ENCODE measurements at places on chromosomes 7 and 10.

- no peak for DNase-seq
Measured at GRCh38 chr10:46171661-46172060, 115.1 kb upstream of the ANTXRL start.

GRCh38 chr7:91416155-91416865 is 152.1 kb downstream of the FZD1 start:
- DNase-seq = no peak

- no peak for DNase-seq
Measured at GRCh38 chr7:3989723-3990122, 688.7 kb downstream of the SDK1 start.

DNA sequence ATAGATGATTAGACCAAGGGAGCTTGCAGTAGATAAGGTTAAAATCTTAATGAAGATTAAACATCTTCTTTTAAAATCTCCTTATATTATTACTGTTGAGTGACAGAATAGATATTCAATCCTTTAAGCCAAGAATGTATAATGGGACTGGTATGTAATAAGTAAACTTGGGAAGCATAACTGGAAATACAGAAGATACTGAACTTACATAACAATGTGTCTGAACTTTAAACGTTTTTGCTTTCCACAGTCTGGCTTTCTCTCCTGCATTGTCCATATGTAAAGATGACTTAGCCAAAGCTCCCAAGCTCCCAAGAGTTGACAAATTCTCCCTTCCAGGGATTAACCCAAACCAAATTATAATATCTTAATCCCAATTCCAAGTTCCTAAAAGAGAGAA is 129.8 kb downstream of the KCND2 start:
- DNase-seq = no peak

DNA sequence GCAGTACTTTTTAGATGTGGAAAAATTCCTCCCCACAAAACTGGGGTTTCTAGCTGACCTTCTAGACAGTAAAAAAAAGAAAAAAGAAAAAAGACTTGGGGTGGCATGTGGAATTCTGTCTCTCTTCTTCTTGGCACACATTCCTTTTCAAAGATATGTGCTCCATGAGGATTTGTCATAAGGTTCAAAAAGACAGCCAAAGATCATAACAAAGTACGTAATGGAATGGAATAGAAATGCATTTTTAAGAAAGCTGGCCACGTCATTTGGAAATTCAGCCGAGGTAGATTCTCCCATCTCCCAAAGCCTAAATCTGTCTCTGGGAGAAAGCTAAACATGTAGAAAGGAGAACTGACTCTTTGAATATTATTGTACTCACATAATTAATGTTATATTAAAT is 381.3 kb upstream of the NFE2L3 start:
- no peak for DNase-seq

DNA sequence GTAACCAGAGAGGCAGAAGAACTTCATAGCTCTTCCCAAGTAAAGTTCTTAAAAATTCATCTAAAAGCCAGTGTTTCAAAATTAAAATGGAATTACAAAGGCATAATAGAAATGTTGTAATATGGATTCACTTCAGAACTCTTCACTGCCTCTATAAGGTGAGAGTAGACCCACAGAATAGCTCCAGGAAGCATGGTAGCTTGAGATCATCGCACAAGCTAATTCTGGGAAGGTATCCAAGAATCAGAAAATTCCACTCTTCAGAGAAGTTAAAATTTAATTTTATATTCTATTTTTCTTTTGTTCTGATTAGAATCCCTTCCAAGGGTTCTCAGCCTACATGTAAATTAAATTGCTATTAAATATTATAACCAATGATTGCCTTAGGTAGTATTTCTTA is 1.5 kb upstream of the DHX32 start:
- no peak for DNase-seq

DNA sequence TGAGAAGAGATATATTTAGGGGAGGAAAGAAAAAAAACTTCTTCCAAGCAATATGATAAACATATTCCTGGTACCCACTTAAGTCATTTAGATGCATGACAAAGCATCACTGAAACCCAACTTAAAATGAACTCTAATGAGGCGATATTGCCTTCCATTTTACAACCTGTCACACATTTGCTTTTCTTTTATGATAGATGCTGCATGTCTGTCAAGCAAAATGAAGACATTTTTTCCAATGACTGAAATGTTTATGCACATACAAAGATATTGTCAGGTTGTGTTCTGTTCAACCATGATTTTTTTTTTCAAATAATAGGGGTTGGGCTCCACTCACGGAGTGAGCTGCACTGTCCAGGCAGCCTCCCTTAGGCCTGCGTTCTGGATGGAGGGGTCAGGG is 894.4 kb downstream of the SORCS3 start:
- no peak for DNase-seq

GRCh38 chr10:122154031-122154544 is 117.0 kb upstream of the BTBD16 start:
- DNase-seq = no peak

GRCh38 chr7:128209229-128210035 is 31.6 kb upstream of the LEP start:
- peak; percentile 88 for DNase-seq

DNA sequence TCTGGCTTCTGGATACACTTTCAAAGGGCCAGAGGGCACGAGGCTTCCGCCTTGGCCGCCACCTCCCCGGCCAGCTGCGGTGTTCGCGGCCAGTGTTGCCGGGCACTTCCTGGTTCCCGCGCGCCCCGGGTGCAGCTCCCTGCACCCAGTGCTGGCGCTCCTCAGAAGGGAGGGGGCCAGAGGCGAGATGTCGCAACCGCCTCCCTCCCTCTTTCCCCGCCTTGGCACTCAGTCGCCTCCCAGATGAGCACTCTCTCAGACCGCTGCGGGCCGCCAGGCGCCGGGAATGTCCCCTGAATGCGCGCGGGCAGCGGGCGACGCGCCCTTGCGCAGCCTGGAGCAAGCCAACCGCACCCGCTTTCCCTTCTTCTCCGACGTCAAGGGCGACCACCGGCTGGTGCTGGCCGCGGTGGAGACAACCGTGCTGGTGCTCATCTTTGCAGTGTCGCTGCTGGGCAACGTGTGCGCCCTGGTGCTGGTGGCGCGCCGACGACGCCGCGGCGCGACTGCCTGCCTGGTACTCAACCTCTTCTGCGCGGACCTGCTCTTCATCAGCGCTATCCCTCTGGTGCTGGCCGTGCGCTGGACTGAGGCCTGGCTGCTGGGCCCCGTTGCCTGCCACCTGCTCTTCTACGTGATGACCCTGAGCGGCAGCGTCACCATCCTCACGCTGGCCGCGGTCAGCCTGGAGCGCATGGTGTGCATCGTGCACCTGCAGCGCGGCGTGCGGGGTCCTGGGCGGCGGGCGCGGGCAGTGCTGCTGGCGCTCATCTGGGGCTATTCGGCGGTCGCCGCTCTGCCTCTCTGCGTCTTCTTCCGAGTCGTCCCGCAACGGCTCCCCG is at the start of gene FFAR4:
Gene FFAR4 (plus strand): TSS at position 231 of the 842 bp plus-strand sequence. CDS start 56 bp downstream, at position 287.
- DNase-seq = peak; percentile 18

DNA sequence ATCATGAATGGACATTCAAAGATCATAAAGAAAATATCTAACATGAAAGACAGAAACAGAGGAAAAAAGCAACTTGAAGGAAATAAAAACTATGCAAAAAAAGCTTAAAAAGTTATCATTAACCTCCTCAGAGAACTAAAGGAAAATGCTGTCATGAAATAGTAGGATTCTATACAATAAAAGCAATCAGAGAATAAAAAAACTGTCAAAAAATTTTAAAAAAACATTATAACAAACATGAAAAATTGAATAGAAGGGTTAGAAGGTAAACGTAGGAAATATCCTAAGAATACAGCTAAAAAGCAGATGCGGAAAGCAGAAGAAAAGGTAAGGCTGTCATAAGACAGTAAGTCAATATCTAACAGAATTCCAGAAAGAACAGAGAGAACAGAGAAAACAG is 44.8 kb downstream of the SGMS1 start:
- DNase-seq = no peak

GRCh38 chr7:33678569-33679335 is 226.6 kb upstream of the BMPER start:
- no peak for DNase-seq
